ENCODE measurements at places on chromosomes 7 and 10.

- no peak for DNase-seq
Measured at GRCh38 chr7:19610194-19610943, 98.5 kb downstream of the POLR1F start.

- no peak for DNase-seq
Measured at GRCh38 chr10:3395458-3395861, 222.9 kb upstream of the PITRM1 start.

- no peak for DNase-seq
Measured at GRCh38 chr10:5782174-5782573, 31.1 kb downstream of the GDI2 start.

GRCh38 chr10:49350138-49350537 lies 45.8 kb downstream of the DRGX start:
- no peak for DNase-seq

GRCh38 chr7:100476903-100477870 lies 1.8 kb downstream of the TSC22D4 start:
- DNase-seq = peak; percentile 25

DNA sequence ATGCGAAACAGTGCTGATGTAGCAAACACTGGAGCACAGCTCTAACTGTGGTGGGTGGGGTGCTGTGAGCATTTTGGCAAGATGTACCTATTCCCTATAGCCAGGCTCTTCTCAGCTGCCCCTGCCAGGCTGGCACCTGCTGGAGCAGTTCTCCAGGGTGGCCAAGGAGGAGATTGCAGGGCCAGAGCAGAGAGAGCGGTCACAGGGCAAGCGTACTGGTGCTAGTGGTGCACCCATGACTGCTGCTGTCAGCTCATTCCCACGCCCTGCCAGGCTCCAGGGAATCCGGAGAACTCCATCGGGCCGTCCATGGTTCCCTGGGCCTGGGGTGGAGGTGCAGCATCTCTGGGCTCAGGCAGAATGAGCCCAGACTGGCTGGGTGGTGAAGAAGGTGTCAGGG lies 2.1 kb downstream of the COL13A1 start:
- DNase-seq = no peak

- no peak for DNase-seq
Measured at GRCh38 chr10:60295028-60295937, 94.4 kb downstream of the ANK3 start.

DNA sequence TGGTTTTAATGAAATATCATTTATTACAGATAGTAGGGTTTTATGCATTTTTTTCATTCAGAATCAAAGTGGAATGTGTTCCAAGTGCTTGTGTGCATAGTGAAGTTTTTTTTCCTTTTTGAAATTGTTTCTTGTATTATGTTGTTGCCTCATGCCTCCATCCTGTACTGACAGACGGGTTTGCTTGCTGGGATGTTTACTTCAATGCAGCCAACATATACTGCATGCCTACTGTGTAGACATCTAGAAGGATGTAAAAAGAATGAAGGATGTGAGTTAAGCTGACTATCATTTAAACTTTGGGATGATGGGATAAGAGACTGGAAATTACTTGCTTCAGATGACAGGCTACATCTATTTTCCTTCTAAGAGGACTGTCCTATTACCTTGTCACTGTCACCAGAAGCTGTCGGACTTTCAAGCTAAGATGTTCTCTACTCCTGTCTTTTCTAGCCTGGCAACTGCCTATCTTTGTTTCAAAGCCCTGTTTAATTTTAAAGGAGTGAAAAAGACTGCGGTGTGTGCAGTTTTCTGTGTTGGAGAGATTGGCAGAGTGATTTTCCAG lies 243.7 kb downstream of the CDK14 start:
- no peak for DNase-seq

DNA sequence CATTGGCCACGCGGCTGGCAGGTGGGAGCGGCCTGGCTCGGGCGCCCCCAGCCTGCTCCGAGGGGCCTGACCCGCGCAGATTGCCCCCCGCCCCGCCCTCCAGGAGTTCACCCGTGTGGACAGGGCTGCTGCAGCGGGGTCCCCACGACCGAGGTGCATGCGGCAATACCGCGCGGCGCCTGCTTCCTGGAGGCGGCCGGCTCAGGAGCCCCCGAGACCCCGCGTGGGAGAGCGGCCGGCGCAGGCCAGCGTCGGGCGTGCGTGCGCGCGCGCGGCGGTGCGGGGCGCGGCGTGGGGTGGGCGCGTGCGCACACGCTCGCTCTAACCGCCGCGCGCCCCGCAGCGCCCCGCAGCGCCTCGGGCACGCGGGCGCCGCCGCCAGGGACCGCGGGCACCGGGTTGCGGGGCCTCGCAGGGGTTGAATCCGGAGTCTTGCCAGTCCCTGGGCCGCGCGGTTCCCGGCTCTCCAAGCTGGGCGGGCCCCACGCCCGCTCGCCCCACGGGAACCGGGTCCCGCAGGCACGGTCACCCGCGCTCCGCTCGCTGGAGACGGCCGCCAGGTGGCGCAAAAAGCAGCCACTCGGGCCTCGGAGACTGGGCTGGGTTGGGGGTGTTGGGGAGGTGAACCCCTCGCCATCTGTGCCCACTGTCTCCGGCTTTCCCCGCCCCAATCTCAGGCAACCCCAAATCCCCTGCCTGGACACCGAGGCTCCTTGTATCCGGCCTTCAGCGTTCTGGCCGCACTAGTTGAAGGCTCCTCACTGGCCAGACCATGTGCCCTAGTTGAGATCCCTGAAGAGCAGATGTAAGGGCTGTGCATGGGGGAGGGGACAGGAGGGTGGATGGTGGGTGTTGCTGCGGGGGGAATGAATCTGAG lies 1.3 kb upstream of the ACHE start:
- no peak for DNase-seq

DNA sequence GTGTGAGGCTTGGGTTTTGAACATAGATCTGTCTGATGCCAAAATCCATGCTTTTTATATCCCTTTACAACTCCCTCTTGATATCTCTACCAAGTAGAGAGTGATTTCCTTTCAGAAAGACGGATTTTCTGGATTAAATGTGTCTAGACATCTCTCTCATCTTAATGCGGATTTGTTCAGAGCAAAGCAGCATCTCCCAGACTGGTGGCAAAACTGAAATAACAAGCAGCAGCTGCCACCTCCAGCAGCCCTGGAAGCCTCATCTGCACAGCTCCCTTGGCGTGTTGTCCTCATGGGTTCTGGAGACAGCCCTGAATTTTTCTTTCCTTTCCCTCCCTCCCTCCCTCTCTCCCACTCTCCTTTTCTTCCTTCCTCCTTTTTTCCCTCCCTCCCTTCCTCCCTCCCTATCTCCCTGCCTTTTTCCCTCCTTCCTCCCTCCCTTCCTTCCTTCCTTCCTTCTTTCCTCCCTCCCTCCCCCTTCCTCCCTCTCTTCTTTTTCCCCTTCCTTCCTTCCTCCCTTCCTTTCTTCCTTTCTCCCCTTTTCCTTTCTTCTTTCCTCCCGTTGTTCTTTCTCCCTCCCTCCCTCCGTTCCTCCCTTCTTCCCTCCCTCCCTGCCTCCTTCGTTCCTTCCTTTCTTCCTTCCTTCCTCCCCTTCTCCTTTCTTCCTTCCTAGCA lies 639.9 kb downstream of the TYW1 start:
- no peak for DNase-seq

GRCh38 chr7:151081170-151082101 lies 827 bp upstream of the FASTK start:
- no peak for DNase-seq

DNA sequence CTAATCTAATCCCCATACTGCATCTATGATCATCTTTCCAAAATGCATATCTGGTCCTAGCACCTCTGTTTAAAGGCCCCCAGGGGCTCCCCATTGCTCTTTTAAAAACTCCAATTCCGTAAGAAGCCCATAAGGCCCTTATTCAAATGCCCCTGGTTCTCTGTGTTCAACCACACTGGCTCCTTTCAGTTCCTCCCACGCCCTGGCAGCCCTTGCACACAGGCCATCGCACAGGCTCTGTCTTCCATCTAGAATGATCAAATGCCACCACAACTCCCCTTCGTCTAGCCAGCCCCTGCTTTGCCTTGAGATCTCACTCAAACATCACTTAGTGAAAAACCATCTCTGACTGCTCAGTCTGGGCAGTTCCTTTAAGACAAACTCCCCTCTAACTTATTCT lies 112.9 kb upstream of the LYZL2 start:
- no peak for DNase-seq

DNA sequence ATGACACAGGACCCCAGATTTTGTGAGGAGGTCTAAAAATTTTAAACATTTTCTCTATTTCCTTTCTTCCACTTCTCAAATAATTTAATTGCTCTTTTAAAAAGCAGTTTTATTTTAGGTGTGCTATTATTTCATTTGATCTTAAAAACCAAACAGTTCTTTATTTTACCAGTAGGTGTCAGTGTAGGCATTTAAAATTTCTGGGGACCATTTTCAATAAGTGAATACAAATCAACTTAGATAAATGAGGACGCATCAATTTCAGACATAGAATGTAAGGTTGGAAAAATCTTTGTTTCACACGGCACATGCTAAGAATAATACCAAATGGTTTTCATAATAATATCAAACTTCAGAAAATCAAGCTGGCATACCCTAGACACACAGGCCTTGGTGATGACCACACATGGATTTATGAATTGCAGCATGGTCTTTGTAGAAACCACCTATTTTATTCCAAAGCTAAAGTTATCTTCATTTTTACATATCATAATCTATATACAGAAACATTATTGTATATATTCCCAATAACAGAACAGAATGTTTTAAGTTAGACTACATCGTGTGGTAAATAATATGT lies 127.6 kb upstream of the SLC26A5 start:
- DNase-seq = no peak

- DNase-seq = no peak
Measured at GRCh38 chr10:126090911-126091728, 194.8 kb downstream of the FANK1 start.

GRCh38 chr10:77881636-77882035 lies 44.9 kb downstream of the DLG5 start:
- DNase-seq = no peak

GRCh38 chr10:95847007-95847406 lies 60.8 kb upstream of the CC2D2B start:
- DNase-seq = no peak

GRCh38 chr7:30150711-30151110 lies 15.9 kb downstream of the MTURN start:
- no peak for DNase-seq

- DNase-seq = no peak
Measured at GRCh38 chr7:19920705-19921104, 147.3 kb upstream of the TMEM196 start.

DNA sequence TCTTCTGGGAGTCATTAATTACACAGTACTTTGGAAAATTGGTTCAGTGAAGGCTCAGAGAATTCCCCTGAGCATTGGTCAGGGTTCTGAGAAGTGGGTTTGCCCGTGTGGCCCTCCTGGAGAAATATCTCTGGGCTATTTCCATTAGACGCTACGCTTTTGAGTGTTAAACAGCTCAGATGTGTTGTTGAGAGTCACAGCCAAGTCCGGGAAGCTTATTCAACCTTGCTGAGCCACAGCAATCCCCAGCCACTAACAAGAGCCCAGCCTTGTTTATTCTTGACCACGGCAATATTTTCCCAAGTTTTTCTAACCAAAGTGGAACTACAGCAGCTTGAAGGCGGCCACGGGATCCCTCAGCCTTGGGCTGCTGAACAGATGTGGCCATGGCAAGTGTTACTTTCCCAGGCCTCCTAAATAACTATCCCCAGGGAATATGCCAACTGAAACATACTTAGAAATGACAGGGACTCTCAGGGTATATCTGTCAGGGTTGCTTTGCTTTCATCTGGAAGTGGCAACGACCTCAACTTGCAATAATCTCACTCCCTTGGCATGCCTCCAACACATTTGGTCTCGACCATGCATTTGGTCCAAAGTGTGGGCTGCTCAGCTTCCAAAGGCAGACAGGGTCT lies 214.7 kb downstream of the EMX2 start:
- DNase-seq = no peak

GRCh38 chr7:157488966-157489365 lies 152.2 kb downstream of the DNAJB6 start:
- no peak for DNase-seq

GRCh38 chr10:23238015-23238414 lies 45.9 kb downstream of the PTF1A start:
- no peak for DNase-seq

GRCh38 chr10:8051109-8051821 lies 3.2 kb upstream of the GATA3 start:
- no peak for DNase-seq

- no peak for DNase-seq
Measured at GRCh38 chr10:113064039-113064438, 114.0 kb downstream of the TCF7L2 start.

- DNase-seq = no peak
Measured at GRCh38 chr7:29588900-29589696, 25.5 kb downstream of the PRR15 start.

- DNase-seq = no peak
Measured at GRCh38 chr10:124436191-124436638, 13.6 kb downstream of the NKX1-2 start.

DNA sequence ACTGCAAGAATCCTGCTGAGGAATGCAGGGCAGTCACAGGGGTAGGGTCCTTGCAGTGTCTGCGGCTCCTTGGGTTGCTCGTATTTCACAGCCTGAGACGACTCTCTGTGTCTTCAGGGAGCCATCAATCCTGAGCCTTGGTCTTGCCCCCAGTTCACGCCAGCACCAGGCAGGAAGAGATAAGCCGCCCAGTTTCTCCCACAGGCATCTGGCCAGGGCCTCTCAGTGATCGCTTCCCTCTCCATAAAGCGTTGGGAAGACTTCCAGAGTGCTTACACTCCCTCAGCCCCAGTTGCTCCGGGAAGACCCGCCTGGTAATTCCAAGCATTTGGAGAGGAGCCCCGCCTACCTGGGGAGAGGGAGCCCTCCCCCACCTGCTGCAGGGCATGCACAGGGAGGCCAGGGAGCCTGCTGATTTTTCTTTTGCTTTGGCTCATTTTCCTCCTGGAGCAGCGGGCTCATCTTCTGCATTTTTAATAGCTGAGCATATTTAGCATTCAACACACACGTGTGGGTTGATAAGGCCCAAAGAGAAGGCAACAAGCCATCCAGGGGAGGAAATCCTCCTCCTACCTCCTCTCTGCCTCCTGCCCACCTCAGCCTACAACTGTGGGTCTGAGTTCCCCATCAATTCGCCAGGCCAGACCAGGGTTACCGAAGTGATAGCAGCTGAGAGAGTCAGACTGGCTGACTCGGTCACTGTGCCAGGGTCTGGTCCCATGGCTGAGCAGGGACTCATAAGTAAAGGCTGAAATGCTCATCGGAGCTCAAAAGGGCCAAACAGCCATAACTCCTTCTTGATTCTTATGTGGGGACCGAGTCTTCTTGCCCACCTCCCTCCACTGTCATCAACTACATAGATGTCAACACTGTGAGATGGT lies 74.4 kb upstream of the EFCAB10 start:
- DNase-seq = no peak

DNA sequence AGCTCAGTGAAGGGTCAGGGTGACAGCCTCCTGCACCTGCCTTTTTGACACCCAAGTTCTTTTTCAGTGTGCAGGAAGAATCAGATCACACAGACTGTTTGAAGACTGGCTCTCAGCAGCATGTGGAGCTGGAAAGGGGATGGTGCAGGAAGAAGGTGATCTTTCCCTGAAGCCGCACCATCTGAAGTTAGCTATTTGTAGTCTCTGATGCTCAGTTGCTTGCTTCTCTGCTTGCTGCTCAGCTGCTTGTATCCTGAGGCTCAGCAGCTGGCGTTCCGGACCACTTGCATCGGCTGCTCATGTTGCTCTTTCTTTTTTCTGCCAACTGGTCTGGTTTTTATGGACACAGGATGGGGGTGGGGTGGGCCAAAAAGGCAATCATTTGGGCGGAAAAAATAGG lies 15.8 kb upstream of the DNMBP start:
- DNase-seq = no peak

GRCh38 chr7:25459057-25459456 lies 230.8 kb upstream of the NPVF start:
- no peak for DNase-seq

All from activated CD8-positive, alpha-beta memory T cell treated with anti-CD3 and anti-CD28 coated beads for 1 hour (primary cell).